ENCODE measurements at places on chromosomes 13 and 19. TPM values are rescaled to one million over a fixed set of nuclear protein-coding genes. Genes with fewer than 3 reads are reported as not detected.

SHISA2 gene
- total RNA-seq = 0.54 TPM

FZR1 gene
- total RNA-seq = 25.1 TPM

SUGT1 gene
- 35.2 TPM for total RNA-seq

SLITRK5 gene
- not detected for total RNA-seq

CPT1C gene
- total RNA-seq = 8.8 TPM

APC2 gene
- total RNA-seq = 0.16 TPM

KLHL1 gene
- total RNA-seq = not detected

VSIG10L gene
- 0.18 TPM for total RNA-seq

OLFM4 gene
- total RNA-seq = not detected

TSPAN16 gene
- total RNA-seq = not detected

LONP1 gene
- total RNA-seq = 95.5 TPM

CYP4F3 gene
- total RNA-seq = not detected

KLK2 gene
- total RNA-seq = not detected

PSG11 gene
- not detected for total RNA-seq

PCDH17 gene
- 0.18 TPM for total RNA-seq
